ENCODE measurements at places on chromosomes 12 and 14.
A peak's percentile ranks its signal among the peaks of the same experiment; 100 is the strongest.

- DNase-seq = no peak
These were observed 37.2 kb downstream of the EP400 start for GRCh38 chr12:131986910-131987309.

DNA sequence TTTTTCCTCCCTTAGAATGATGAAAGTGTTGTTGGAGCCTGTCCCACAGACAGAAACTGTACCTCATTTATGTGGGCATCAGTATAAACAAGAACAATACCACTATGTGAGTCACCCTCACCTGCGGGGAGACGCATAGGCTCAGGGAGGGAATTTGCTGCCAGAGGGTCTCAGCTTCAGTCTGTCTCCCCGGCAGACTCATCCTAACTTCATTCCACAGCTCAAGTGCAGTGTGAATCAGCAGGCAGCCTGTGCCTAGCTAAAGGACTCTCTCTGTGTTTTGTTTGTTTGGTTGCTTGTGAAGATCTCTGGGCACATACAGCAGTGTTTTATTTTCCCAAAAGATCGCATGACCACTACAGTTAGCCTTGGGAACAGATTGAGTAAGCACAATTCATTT is 98.9 kb downstream of the PRKCH start:
- no peak for DNase-seq

- no peak for DNase-seq
These were observed 186.7 kb downstream of the EFCAB11 start for GRCh38 chr14:89767861-89768268.

DNA sequence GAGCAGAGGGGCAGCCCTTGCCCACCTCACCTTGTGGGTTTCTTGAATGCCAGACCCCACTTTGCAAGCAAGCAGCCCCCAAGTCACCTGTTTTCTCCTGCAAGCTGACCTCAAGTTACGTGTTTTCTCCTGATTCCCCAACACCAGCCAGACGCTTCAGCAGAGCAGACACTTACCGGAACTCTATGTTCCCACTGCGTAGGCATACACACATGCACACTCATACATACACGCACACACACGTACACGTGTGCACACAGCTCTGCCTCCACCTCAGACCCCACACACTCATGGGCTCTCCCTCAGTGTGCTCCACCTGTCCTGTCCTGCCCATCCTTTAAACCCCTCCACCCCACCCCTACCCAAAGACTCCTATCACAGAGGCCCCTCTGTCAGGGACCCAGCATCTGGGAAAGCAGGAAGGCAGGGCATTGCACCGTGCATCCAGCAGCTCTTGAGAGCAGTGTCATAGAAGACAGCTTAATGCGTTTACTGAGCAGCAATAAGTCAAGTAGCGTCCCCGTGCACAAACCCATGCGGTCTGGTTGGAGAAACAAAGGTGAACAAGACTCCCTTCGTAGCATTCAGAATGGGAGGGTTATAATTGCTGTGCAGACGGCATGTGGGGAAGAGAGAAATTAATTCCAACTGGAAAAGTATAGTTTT is 44.4 kb downstream of the TMEM63C start:
- no peak for DNase-seq

DNA sequence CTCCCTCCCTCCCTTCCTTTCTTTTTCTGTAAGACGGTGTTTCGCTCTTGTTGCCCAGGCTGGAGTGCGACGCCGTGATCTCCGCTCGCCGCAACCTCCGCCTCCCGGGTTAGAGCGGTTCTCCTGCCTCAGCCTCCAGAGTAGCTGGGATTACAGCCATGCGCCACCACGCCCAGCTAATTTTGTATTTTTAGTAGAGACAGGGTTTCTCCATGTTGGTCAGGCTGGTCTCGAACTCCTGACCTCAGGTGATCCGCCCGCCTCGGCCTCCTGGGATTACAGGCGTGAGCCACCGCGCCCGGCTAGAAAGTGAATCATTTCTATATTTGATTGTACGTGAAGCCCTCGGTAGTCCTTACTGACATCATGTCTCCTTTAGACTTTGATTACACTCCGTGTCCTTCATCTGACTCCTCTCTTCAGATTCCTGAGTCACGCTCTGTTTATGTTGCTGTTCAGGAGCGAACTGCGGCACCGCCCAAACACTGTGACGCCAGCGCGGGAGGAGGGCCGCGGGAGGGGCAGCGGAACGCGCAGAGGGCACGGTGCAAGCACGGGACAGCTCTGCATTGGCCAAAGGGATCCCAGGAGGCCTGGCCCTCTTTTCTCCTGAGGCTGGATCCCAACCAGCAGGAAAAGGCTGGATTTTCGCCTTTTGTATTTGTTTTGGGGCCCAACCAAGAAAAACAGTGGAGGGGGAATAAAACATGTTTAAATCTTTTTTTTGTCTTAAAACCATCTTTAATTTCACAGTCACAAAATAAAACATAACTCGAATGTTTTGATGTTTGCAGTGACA is 538 bp upstream of the GABARAPL1 start:
- peak; percentile 98 for DNase-seq

DNA sequence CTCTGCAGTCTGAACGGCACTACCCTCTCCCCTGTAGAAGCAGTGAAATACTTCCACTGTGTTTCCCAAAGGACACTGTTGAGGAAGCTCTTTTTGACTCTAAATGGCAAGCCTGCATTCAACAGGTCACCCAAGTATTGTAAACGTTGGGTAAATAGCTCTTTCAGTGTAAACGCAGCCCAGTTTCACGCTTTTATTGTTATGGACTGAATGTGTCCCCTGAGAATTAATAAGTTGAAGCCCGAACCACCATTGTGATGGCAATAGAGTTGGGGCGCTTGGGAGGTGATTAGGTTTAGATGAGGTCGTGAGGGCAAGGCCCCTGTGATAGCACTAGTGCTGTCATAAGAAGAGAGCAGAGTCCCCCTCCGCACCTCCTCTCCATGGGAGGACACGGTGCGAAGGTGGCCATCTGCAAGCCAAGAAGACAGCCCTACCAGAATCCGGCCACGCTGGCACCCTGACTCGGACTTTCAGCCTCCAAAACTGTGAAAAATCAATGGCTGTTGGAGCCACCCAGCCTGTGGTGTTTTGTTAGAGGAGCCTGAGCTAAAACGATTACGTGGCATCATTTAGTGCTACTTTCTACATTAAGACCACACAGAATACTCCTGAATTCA is 1.1 kb downstream of the SERPINA10 start:
- DNase-seq = no peak

GRCh38 chr14:101475456-101476257 is 85.6 kb upstream of the DIO3 start:
- no peak for DNase-seq

- DNase-seq = no peak
These were observed 44.6 kb upstream of the KRAS start for GRCh38 chr12:25295361-25295760.

GRCh38 chr12:55847603-55848291 is 5.0 kb upstream of the MMP19 start:
- peak; percentile 98 for DNase-seq

DNA sequence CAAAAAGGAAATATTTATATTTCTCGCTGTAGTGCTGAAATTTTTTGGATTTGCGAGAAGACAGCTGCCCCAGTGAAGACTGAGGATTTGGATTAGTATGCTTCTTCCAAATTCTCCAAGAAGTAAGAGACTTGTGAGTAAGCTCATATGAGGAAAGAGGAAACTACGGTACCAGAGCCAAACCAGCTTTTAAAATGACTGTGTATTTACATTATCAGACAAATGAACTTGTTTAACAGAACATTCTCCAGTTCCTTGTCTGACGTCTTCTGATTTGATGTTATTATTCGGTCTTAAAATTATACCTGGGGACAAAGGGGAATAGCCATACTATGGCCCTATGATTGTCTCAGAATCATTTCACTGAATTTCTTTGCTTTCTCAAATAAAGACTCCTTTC is 8.0 kb downstream of the CLEC12B start:
- DNase-seq = no peak

- DNase-seq = no peak
These were observed at the start of gene HVCN1 for GRCh38 chr12:110688446-110689280. HVCN1 (minus strand) TSS chr12:110689115; CDS start chr12:110683245, 5,870 bp downstream.

- DNase-seq = no peak
These were observed 723.7 kb downstream of the C12orf50 start for GRCh38 chr12:87305481-87305880.

GRCh38 chr12:4114986-4115385 is 158.6 kb upstream of the CCND2 start:
- DNase-seq = no peak

DNA sequence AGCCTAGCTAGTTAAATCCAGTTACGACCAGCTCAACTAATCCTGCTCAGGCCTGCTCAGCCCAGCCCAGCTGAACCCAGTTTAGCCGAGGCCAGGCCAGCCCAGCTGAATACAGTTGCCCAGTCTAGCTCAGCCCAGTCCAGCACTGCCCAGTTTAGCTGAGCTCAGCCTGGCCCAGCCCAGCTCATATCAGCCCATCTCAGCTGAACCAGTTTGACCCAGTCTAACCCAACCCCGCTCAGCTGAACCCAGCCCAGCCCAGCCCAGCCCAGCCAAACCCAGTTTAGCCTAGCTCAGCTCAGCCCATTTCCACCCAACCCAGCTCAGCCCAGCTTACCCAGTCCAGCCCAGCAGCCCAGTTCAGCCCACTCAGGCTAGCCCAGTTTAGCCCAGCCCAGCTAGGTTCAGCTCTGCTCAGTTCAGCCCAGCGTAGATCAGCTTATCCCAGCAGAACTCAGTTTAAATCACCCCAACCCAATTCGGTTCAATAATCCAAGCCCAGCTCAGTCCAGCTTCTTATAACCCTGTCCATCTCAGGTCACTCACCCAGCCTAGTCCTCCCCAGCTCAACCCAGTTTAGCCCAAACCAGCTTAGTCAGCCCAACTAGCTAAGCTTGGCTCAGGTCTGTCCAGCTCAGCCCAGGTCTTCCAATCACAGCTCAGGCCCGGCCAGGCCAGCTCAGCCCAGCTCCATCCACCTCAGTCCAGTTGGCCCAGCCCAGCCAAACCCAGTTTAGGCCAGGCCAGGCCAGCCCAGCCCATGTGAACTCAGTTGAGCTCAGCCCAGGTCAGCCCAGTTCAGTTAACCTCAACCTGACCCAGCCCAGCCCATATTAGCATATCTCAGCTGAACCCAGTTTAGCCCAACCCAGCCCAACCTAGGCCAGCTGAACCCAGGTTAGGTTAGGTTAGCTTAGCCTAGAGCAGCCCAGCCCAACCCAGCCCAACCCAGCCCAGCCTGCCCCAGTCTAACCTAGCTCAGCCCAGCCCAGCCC is 76.7 kb downstream of the TMEM121 start:
- DNase-seq = no peak

DNA sequence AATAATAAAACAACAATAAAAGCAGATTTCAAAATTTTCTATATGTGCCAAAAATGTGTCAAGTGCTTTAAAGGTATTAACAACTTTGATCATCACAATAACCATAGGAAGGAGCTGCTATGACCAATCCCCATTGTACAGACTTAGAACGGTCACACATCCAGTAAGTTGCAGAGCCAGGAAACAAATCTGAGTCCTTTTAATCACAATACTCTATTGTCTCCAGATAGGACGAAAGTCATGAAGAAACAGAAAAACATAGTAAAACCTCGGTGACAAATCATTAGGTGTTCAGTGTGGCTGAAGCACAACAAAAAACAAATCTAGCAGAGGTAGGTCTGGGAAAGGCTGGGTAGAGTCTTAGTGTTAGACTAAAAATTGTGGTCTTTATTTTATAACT is 178.8 kb downstream of the GRIP1 start:
- DNase-seq = no peak

DNA sequence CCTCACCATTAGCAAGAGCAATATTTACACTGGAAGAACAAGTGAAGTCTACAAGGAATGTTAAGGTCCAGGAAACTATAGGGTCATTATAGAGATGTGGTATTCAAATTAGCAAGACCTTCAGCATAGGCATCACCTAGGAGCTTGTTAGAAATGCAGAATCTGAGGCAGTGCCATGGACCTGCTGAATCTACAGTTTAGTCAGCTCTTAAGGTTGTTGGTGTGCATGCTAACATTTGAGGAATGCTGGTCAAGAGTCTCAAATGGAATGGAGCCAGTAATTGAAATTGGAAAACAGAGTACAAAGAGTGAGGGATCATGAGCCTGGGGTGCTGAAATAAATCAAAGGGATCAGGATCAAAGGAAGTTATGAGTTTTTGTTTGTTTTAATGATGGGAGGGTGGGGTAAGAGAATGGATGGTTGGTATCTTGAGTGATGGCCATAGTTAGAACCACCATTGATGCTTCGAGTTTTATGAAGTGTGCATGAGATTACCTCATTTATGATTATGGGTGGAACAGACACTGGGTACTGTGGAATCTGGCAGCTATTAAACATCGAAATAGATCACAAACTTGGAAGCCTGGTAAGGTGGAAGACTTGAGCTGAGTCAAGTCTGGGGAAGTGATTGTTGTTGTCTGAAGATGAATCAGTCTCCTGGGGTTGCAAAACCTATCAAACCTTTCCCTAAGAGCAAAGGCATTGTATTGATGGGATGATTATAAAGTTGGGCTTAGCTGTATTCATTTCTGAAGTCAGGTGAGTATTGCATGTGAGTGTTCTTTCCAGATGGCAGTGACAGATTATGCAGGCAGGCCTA is 323.3 kb upstream of the E2F7 start:
- DNase-seq = no peak

DNA sequence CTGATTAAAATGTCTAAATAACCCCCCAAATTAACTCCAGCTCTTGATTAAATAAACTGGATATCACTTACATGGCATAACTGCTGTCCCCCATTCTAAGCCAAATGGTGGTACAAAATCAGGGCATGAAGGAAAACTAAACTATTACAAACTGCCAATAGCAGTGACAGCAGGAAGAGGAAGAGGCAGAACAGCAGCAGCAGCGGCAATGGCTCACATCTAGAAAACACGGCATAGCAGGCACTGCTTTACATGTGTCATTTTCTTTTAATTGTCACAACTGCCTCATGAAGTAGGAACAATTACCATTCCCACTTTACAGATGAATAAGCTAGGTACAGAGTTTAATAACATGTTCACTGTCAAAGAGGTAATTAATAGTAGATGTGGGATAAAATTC is 92.0 kb downstream of the EPS8 start:
- no peak for DNase-seq

- no peak for DNase-seq
These were observed at the start of gene LRP1 for GRCh38 chr12:57127726-57128518. LRP1 (plus strand) TSS chr12:57128483; CDS start chr12:57128965, 482 bp downstream.

- no peak for DNase-seq
These were observed 37.8 kb downstream of the GIT2 start for GRCh38 chr12:109958374-109958773.

- no peak for DNase-seq
These were observed 99.4 kb downstream of the EPS8 start for GRCh38 chr12:15689751-15690191.

DNA sequence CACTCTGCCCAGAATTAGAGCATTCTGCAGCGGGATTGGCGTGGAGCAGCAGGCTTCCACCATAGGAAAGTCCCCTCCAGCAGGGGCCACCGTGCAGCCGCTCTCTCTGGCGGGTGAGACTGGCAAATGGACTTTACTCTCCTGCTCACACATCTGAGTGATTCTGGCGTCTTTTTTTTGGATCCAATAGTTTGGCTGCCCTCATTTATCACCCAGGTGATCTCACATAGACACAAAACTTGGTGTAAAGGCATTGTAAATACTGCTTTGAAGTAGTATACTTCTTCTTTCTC is 130.3 kb downstream of the TGFB3 start:
- no peak for DNase-seq

Data from AG04449 (cell line).